ENCODE measurements at places on chromosomes 4 and X.
A peak's percentile ranks its signal among the peaks of the same experiment; 100 is the strongest.

- DNase-seq, result no peak
These were observed 5.6 kb downstream of the CETN2 start for GRCh38 chrX:152824841-152825374.

- no peak for DNase-seq
These were observed 735.1 kb upstream of the LCORL start for GRCh38 chr4:18756671-18757070.

GRCh38 chrX:25067271-25068172 lies 51.8 kb upstream of the ARX start:
- DNase-seq, result no peak

DNA sequence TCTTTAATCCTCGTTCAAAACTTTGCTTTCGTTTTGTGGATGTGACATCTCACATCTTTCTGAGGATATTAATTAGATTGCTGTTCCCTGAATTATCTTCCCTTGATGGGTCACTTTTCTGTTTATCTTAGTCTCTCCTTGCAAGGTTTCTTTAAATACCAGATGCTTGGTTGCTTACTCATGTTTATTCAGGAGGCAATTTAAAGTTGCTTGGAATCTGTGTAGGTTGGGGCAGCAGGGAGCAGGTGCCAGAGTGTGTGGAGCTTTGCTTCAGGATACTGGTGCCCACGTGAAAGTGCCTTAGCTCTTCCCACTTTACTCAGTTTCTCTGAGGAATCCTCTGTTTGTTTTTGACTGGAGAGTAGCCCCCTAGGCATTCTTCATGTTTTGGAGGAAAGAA lies 24.0 kb downstream of the ANAPC4 start:
- DNase-seq, result no peak

- no peak for DNase-seq
These were observed 85.3 kb downstream of the ABLIM2 start for GRCh38 chr4:8073206-8073863.

DNA sequence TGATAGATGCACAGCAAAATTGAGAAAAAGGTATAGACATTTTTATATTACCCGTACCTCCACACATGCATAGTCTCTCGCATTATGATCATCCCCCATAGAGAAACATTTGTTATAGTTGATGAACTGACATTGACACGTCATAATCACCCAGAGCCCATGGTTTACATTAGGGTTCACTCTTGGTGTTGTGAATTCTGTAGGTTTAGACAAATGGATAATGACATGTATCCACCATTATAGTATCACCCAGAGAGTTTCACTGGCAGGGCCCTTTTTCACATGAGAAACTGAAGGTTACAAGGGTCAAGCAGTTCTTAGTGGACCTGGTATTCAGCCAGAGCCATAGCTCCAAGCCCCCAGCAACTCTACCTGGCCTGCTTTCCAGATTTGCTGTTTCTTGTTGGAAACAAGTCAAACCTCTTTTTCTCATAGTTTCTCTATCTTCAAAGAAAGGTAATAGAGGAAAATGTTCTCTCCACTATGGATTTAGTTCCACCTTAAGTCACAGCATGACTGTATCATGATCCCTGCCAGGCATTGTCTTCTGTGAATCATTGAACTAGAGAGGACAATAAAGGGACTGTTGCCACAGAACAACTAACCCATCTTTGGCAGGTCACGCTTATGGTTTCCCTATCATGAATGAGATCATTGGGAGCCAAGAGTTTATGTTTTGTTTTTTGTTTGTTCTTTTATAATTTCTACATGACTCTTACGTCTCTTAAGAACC lies 64.0 kb downstream of the HHIP start:
- DNase-seq, result no peak

GRCh38 chrX:132204629-132205028 lies 14.6 kb downstream of the RAP2C start:
- no peak for DNase-seq

DNA sequence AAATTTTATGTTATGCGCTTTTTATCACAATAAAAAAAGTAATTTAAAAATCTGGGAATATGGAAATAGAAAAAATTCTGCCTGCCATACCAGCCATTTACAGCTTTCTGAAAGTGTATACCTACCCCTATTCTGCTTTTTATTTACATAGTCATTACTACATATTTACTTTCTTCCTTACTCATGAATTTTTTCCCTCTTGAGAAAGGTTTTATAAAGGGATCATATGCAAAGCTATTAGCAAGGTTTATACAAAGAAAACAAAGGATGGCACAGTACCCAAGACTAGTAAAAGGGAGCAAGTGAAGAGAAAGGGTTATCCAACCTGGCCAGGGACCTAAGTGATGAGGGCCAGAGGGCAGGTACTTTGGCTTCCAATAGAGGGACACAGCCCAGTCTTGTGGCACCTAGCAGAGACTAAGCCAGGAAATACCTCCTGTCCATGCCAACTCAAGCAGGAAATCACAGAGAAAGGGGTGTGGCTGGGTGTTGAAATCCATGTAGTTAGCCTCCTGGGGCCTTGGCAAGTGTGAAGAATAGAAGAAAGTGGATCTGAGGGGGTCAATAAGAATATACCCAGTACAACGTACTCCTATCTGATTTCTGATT lies 207.3 kb upstream of the VEGFC start:
- no peak for DNase-seq

DNA sequence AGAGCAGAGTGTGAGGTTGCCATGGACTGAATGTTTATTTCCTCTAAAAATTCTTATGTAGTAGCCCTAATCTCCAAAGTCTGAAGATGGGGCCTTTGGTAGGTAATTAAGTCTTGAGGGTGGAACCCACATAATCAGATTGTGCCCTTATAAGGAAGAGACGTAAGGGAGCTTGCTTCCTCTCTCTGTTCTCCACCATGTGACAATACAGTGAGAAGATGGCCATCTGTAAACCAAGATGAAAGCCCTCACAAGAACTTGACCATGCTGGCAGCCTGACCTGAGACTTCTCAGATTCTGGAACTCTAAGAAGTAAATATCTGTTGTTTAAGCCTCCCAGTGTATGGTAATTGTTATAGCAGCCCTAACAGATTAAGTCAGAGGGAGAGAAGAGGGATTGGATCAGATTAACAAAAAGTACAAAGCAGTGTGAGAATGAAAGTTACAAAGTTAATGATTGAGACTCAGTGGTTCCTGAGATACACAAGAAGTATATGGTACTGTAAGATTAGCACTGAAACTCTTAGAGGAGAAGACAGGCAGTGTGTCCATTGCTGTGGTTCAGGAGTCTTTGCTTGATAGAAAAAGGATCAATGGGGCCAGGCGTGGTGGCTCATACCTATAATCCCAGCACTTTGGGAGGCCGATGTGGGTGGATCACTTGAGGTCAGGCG lies 82.5 kb upstream of the GC start:
- no peak for DNase-seq

DNA sequence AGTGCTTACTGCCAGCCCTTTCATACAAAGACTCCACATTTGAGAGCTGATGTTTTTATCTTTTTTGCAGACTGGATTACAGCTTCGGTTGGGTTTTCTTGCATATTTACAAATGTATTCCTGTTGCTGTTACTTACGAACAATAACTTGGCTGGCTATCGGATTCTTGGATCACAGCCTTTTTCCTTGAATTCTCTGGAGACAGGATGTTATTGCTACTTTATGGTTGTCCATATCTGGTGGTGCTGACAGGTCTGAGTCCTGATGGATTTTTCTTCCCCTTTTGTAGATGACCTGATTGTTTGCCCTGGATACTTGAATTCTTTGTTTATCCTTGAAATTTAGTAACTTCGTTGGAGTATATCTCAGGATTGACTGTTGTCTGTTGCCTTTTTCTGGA lies 77.7 kb downstream of the PDK3 start:
- no peak for DNase-seq

GRCh38 chr4:10020871-10021652 lies at the start of gene SLC2A9:
TSS of gene SLC2A9 (minus strand) at chr4:10021497. CDS start at chr4:10021429, 68 bp downstream.
- peak; percentile 63 for DNase-seq

DNA sequence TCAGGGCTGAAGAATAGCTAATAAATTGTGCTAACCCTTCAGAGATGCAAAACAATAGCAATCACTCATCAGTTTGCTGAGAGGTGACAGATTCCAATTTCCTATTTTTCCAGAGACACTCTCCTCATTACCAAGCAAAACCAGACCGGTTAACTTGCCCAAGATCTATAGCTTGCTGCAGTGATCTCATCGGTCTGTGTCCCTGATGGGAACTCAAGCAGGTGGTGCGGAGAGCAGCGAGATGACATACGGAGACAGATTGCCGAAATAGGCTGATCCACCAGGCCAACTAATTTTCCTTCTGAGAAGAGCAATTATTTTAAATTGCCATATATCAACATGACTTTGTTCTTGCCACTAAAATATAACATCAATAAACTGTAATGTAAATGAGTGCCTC lies 10.5 kb upstream of the DCHS2 start:
- no peak for DNase-seq

DNA sequence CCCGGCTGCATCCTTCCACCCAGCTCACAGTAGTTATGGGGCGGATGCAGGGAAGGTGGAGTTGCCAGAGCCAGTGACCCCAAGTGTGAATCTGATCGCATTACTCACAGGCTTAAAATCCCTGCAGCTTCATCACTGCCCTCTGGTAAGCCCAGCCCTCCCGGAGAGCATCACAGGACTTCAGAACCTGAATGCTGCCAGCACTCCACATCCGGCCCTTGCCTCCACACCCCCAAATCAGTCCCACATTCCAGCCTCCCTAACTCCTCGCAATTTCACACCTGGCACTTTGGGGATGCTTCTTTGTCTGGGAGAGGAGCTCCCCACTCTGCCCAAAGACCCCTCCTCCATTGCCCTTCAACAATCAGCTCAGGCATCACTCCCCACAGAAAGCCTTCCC lies 15.6 kb downstream of the RASL11B start:
- no peak for DNase-seq

GRCh38 chr4:175536852-175537453 lies 275.1 kb downstream of the GPM6A start:
- peak; percentile 95 for DNase-seq

GRCh38 chrX:65674204-65674893 lies 6.9 kb downstream of the MSN start:
- DNase-seq, result no peak

DNA sequence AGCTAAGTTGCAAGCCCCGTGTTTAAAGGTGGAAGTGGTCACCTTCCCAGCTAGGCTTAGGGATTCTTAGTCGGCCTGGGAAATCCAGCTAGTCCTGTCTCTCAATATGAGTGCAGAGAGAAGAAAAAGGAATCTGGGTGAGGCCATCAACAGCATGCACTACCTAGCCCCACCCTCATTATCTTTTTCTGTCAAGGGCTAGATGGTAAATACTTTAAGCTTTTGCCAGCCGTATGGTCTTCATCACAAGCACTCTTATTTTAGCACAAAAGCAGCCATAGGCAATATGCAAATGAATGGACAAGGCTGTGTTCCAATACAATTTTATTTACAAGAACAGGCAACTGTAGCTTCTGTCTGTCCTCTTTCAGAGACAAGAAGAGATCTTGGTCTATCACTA lies 282.9 kb downstream of the ZNF674 start:
- no peak for DNase-seq

- DNase-seq, result no peak
These were observed 47.7 kb downstream of the DDX60L start for GRCh38 chr4:168432419-168433146.

DNA sequence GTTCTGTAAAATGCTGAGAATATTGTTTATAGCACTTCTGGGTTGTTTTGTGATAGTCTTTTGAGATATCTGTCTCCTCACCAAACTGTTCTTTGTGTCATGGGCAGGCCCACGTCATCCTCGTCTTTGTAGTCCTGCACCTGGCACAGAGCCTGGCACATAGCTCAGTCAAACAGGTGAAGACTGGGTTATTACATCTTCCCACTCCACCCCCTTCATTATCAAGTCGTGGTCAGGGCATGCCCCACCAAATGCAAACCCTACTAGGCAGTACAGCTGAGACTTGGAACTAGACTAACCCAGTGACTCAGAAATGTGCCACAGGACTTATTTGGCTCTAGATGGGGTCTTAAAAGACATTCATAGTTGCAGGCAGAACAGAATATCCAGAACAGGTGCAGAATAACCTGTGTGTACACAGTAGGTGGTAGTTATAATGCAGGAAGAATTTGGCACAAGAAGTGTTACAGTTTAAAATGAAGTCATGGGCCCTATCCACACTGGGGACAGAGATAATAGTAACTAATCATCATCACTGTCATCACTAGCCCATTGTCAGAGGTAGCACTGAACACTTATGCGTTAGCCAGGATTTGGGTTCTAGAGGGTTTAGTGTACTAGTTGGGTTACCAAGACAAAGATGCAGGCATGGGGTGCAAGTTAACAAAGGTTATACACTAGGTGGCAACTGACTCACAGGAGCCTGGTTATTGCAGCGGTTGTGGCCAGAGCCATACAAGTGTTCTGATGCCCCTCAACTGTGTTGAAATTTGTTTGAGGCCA lies 74.9 kb downstream of the TBL1X start:
- DNase-seq, result no peak

DNA sequence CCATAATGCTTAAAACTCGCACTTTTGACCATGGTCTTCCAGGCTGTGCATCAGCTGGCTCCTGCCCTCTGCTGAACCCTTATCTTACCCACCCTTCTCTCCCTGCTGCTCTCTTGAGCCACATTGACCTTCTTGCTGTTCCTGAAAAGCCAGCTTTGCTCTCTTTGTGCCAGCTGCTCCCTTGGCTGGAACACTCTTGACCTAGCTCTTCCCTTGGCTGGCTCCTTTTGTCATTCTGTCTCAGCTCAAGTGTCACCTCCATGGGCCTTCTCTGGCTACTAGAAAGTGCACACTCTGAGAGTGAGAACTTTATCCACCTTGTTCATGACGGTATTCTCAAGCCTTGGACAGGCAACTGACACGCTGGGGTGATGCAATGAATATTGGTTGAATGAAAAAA lies 112.1 kb downstream of the MGST2 start:
- no peak for DNase-seq

DNA sequence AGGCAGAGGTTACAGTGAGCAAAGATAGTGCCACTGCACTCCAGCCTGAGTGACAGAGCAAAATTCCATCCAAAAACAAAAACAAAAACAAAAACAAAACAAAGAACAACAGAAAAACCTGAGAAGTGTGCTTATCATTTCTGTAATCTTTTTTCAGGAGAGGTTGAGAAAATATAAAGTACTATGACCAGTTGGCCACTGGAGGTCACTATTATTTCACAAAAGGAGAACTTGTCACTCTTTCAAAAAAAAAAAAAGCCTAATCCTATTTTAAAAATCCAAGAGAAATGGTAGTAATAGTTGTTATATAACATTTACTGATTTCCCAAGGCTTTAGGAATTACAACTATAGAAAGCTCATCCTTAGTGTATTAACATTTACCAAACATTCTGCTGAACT lies 24.9 kb upstream of the RNF150 start:
- peak; percentile 3 for DNase-seq

GRCh38 chrX:139783030-139783429 lies 75.1 kb upstream of the MCF2 start:
- DNase-seq, result no peak
